AG08395 (cell line): ENCODE measurements at places on chromosomes 3 and 15.

GRCh38 chr3:151232991-151233390 is 30.0 kb upstream of the GPR171 start:
- DNase-seq, result no peak

GRCh38 chr3:31405515-31405914 is 127.2 kb upstream of the STT3B start:
- no peak for DNase-seq

- peak; percentile 68 for DNase-seq
These were observed 204.7 kb upstream of the MCTP2 start for GRCh38 chr15:94026458-94027304.

- no peak for DNase-seq
These were observed 109.6 kb upstream of the PHLDB2 start for GRCh38 chr3:111749171-111750170.

DNA sequence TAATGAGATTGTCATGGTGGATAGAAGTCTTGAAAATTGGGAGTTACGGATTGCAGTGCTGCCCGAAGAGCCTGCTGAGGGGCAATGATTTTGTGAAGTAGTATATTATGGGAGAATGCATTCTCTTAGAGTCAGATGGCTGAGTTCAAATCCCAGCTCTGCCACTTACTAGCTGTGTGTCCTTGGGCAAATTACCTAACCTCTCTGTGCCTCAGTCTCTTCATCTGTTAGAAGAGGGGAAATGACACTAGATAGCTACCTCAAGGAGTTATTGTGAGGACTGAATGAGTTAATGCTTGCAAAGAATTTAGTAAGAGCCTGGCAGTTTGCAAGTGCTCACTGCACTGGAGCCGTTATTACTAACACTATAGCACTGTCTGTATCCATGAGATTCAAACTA is 15.4 kb downstream of the FGD5 start:
- DNase-seq, result no peak

DNA sequence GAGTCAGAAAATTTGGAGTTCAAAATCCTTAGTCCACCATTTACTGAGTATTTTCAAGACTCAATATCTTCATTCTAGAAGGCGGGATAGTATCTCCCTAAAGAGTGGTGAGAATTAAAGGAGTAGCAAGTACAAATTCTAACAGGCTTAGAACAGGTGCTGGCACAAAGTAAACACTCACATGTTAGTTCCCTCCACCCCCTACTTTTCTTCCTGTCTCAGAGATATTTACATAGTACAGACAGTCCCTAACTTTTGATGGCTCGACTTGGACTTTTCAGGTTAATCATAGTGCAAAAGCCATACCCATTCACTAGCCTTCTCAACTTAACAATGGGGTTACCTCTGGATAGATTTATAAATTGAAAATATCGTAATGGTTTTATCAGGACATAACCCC is 476.2 kb upstream of the RASGRP1 start:
- DNase-seq, result no peak

GRCh38 chr3:161273589-161274218 is 52.6 kb downstream of the NMD3 start:
- DNase-seq, result no peak

DNA sequence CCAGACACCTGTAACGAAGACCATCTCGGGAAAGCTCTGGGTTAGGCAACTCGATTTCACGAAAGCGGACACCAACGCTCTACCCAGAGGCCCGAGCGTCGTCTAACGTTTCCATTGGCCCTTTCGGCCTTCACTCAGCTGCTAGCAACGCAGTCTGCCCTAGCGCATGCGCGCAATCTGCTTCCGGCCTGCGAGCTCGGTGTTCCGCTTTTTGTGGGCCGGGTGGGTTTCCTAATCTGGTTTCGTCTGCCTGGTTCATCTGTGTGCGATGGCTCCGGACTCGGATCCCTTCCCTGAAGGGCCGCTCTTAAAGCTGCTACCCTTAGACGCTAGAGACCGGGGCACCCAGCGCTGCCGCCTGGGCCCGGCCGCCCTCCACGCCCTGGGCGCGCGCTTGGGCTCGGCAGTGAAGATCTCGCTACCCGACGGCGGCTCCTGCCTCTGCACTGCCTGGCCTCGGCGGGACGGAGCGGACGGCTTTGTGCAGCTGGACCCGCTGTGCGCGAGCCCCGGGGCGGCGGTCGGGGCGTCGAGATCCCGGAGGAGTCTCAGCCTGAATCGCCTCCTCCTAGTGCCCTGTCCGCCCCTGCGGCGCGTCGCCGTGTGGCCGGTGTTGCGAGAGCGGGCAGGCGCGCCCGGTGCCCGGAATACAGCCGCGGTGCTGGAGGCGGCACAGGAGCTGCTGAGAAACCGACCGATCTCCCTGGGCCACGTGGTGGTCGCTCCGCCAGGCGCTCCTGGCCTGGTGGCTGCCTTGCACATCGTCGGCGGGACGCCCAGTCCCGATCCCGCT is 24.0 kb upstream of the GATM start:
- peak; percentile 99 for DNase-seq

- peak; percentile 17 for DNase-seq
These were observed 30.4 kb downstream of the SLC51A start for GRCh38 chr3:196246612-196247308.

GRCh38 chr3:158642005-158642404 is 2.3 kb upstream of the GFM1 start:
- DNase-seq, result no peak

DNA sequence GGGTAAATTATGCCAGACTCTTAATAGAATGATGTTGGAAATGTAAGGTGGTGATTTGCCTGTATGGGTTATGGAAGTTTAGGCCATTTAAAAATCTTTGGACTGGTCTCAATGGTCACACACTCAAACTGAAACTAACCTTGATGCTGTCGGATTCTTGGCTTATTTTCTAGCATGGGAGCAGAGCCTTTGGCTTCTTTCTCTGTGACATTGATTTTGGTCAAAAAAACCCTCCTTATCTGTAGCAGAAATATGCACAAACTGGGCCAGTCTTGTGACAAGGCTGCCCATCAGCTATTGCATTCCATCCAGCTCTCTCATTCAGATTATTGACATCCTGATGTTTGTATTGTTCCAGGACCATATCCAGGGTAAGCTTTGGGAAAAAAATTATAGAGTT is 35.9 kb downstream of the ARPP21 start:
- no peak for DNase-seq

DNA sequence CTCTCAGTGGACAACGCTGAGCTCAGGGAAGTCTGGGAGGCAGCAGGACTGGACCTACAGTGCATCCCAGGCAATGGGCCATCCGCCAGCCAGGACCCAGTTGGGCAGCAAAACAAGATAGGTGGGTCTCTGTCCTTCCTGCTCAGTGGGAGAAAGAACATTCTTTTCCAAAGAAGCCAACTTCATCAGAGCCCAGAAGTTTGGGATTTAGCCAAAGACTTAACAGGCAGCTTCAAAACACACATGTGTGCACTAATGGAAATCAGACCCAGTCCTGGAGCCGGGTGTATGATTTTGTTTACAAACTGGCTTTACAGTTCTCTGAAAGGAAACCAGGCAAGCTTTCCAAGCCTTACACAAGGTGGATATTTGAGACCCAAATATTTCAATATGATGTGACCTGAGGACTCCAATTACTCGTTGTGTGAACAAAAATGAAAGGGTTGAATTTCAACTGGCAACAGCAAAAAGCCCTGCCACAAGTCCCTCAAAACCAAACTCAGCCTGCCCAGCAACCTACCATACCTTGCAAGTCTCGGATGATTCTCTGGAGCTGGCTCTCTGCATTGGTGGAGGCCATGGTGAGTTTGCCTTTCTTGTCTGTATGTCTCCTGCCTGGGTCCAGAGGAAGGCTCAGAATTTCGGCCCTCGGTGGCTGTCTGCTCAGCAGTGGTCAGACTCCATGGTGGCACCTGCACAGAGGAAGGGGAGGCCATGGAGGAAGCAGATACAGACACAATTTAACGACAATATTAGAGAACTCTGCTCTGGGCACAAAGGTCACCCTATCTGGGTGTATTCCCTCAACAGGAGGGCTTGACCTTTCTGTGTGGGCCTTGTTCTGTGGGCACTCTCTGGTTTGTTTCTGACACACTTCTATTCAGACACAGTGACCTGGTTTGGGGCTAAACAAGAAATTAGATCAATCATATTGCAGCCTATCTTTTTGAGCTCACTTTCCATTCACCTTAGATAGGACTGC is 11.0 kb downstream of the FYCO1 start:
- peak; percentile 30 for DNase-seq

DNA sequence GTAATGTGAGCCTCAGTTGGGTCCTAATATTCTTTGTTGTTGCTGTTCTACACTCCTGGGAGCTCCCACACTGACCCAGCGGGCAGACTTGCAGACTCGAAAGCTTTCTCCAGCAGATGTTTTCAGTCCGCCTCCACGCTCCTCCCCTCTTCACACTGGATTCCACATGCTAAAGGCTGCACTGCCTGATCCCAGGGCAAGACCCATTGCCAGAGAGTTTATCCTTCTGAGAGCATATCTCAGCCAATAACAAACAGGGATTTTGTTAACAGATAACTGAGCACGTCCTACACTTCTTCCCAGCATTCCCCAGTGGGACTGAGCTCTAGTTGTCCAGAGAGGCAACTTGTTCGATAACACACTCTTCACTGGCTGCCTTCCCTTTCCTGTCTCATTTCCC is 8.0 kb upstream of the COL6A6 start:
- DNase-seq, result peak; percentile 35

- no peak for DNase-seq
These were observed 6.5 kb downstream of the APEH start for GRCh38 chr3:49680493-49681231.

- no peak for DNase-seq
These were observed 97.6 kb upstream of the FRMD4B start for GRCh38 chr3:69483449-69483848.

DNA sequence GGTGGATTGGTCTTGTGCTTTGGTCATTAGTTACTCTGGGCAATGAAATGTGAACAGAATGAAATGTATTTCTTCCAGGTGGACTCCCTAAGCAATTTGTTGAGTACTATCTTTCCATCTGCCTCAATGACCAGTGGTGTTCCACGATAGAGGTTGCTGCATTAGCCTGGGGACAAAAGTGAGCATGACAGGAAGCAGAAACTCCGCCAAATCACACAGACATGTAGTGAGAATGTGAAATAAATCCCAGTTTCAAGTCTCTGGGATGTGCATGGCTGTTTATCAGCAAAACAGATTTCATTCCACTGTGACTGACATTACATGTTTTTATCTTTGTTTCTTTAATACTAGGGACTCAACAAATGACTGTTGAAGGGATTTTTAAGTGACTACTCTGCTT is 63.3 kb upstream of the DCBLD2 start:
- no peak for DNase-seq

DNA sequence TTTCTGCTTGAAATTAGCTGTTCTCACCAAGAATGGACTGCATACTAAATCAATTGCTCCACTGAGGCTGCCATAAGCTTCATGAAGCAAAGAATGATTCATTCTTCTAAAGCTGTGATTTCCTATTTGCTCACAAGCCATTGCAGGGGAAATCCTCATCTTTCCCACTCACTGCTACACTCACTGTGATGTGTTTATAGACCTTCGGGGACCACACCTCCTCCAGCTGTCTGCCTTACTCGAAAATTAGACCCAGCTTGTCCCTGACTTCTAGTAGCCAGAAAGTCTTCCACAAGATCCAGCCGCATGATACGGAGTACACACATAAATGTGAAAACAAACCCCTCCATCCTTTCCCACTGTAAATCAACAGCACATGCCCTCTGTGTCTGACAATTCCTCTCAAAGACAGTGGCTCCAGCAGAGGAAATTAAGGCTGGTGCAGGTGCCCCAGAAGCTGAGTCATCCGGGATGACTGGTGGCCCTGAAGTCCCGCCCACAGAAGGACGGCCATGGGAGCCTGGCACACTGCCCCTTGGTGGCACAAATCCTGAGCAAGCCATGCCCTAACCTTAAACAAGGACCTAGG is 172.0 kb downstream of the STT3B start:
- DNase-seq, result peak; percentile 46

DNA sequence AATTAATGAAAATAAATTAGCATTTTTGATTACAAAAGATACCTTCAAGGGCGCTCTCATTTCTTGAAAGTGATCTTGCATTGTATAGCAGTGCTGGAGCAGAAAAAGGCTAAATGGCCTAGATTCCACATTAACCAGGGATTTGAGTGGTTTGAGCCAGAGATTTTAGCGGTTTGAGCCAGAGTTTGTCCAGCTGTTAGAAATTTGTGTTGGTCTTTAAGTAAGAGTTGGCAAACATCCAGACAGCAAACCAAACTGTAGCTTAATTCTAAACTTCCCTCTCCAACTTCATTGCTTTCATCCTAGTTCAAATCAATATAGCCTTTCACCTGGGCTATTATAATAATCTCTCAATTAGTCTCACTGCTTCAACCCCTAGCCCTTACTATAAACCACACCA is 351.7 kb downstream of the IGSF11 start:
- no peak for DNase-seq

DNA sequence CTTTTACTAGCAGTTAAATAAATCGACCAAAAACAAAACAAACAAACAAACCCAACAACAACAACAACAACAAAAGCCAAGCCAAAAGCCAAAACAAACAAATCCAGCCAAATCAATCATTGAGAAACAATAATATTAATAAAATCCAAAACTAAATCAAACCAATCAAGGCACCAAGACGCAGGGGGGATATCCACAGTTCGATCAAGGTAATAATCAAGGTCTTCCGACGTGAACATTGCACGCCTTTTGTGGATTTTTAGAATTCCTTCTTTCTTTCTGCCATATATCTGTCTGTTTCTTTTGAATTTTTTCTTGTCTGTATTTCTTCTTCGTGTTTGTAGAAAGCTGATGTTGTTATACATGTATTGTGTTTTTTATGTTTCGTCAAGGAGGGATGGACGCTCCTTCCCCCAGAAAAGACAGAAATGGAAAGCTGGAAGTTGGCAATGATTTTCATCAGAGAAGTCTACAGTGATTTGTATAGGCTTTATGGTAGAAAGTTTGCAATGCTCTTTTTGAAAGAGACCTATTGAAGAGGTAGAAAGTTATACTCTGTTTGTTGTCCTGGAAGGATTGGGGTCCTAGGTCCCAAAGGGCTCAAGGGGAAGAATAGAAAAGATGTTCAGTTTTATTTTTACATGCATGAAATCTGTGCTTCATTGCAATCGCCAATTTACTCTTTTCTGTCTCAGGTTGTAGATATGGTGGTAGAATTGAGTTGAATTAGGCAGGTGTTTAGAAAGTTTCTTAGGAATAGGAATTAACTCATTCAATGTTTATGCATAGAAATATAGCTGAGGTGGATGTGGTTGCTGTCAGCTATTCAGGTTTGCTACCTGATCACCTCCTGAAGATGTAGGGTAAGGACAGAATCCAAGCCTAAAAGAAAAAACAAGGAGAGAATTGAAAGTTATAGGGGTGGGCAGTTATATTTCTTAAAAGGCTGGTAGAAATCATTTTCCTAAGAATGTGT is 1.2 kb downstream of the ARPP21 start:
- DNase-seq, result no peak

DNA sequence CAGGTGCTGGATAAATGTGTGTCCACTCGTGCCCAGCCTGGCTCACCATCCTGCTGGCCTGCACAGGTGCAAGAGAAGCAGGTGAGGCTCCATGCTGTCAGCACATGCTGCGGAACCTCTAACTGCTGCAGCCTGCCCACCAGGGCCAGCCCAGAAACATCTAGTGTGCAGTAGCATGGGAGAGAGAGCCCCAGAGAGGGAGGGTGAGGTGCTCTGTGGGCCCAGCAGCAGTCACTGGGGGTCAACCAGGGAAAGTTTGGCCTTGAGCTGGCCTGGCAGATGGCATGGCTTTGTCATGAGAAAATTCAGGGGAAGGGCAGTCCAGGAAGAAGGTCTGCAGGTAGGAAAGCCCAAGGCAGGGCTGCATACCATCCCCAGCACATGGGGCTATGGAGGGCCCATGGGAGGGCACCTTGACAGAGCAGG is 18.2 kb upstream of the PRR23E start:
- no peak for DNase-seq
